ENCODE measurements at places on chromosomes 2 and 18.

- DNase-seq, result no peak
These were observed 74.2 kb downstream of the DOCK10 start for GRCh38 chr2:224968051-224968450.

GRCh38 chr2:85694052-85695025 lies at the start of gene GNLY:
Gene GNLY, plus strand, starts transcription at chr2:85694358. Its CDS starts 61 bp downstream, at chr2:85694419.
- no peak for DNase-seq

DNA sequence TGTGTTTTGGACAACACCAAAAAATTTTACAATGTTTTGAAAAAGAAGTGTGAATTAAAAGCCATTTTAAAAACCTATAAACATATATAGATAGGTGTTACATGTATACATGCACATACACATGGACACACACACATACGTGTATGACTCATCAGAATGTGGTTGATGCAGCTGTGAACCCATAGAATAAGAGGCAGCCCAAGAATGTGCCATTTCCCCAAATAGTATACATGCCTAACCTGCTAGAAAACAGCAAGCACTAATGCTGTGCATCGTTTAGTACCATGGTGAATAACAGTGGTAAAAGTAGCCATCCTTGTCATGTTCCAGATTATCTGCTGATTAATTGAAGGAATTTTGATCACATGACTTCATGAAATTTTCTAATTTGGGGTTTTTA lies 149.0 kb downstream of the DSEL start:
- no peak for DNase-seq

DNA sequence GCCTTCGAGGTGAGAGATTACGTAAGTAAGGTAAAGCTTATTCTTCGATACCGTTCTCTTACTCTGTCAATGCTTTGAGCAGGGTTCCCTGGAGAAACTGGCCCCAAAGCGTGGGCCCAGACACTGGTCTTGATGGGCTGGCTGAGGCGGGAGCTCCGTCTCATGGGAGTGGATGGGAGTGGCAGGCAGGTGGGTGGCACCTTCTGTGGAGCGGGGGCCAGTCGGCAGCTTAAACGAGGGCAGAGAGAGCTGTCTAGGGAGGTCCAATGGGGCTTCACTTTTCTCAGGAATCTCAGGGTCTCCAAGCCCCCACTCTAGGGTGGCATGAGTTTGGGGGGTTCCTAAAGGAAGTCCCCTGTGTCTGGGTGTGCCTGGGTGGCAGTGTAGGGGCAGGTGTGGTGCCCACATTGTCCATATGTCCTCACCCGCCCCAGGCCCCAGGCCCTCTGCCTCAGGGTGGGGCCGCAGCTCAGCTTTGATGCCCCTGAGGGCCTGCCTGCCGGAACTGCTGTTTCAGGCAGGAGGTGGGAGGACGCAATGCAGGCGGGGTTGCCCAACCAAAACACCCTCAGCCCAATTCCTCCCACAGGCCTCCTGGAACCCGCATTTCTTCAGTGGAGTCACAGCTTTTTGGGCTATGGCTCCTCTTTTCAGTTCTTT lies 32.5 kb upstream of the FOSL2 start:
- no peak for DNase-seq

DNA sequence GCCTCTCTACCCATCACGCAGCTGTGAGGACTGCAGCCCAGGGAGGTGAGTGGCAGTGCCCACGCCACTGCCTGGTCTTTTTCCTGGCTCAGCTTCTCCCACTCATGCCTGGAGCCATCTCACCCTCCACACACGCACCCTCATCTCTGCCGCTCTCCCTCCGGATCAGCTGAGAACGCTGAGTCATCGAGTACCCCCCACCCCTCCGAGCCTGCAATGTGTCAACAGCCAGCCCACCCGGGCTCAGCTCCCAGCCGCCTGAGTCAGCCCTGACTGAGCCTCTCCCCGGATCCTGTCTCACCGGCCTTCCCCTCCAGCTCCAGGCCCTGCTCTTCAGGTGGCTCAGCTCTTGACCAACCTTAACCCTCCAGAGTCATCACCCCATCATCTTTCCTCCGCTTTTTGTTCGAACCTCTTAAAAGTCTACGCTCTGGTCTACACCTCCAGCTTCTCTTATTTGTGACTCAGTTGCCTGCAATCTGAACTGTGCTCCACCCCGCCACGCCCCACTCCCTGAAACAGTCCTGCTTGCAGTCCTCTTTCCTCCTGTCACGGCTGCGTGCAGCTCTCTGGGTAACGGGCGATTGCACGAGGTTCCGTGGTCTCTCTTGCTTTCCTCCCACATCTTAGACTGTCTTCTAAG lies 94.4 kb upstream of the ASAP2 start:
- DNase-seq, result peak; percentile 72

- DNase-seq, result no peak
These were observed 201.6 kb downstream of the HDAC4 start for GRCh38 chr2:239199041-239199768.

DNA sequence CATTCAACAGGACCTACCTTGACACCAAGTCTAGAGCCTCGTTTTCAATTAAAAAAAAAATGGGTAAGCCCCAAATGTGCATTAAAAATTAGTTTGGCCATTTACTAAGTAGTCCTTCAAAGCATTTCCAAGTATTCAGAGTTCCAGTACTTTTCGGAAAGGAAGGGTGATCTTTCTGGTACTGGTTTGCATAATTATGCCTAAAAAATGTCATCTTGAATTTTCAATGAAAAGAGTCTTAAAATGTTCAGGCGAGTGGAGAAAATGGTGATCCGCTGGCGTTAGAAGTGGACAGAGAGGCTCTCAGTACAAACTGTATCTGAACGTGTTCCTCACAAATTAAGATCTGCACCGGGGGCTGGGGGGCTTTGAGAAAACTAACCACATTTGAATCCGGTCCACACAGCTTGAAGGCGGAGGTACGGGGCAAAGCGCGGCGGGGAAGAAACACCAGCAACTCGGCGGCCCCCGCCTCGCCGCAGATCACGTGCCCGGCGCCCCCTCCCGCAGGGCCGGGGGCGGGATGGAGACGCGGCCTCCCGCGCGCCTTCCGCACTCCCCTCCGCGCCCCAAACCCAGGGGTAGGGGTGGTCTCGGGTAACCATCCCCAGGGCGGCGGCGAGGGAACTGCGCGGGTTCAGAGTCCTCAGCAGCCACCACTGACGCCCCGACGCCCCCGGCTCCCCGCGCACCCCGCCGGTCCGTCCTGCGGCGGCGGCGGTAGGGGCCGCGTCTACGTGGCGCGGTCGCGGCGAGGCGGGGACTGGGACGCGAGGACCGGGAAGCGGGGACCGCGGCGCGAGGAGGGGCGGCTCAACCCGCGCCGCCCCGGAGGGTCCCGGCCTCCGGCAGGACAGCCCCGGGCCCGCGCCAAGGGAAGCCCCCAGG lies 564 bp downstream of the LPIN2 start:
- peak; percentile 14 for DNase-seq

- DNase-seq, result no peak
These were observed 894 bp upstream of the GCC2 start for GRCh38 chr2:108447947-108448677.

GRCh38 chr18:43382641-43383403 lies 105.5 kb upstream of the SYT4 start:
- DNase-seq, result no peak

- no peak for DNase-seq
These were observed 43.3 kb downstream of the FER1L5 start for GRCh38 chr2:96685577-96686459.

DNA sequence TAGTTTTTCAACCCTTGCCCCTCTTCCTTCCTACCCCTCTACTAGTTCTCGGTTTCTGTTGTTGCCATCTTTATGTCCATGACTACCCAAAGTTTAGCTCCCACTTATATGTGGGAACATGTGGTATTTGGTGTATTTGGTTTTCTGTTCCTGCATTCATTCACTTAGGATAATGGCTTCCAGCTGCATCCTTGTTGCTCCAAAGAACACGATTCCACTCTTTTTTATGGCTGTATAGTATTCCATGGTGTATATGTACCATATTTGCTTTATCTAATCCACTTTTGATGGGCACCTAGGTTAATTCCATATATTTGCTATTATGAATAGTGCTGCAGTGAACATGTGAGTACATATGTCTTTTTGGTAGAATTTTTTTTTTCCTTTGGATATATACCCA lies 20.6 kb upstream of the DSC1 start:
- DNase-seq, result no peak

GRCh38 chr18:64695851-64696553 lies 547.1 kb upstream of the LINC00305 start:
- DNase-seq, result no peak

DNA sequence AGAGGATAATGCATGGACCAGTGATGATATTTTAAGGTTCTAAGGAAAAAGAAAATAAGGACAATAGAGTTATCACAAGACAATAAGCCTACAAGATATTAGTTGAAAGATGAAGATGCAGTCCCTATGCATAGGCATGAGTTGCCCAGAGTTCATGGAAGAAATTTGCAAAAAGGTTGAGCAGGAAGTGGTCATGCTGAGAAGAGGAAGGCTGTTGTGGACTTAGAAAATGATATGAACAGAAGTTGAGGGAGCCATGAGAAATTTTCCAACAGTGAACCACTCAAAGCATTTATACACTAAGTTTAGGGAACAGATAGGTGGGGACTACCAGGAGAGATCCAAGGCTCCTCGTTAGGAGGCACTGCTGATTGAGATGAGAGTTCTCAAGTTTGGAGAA lies 3.5 kb downstream of the OSBPL6 start:
- no peak for DNase-seq

GRCh38 chr2:109648041-109648527 lies 33.9 kb downstream of the SOWAHC start:
- DNase-seq, result peak; percentile 16

DNA sequence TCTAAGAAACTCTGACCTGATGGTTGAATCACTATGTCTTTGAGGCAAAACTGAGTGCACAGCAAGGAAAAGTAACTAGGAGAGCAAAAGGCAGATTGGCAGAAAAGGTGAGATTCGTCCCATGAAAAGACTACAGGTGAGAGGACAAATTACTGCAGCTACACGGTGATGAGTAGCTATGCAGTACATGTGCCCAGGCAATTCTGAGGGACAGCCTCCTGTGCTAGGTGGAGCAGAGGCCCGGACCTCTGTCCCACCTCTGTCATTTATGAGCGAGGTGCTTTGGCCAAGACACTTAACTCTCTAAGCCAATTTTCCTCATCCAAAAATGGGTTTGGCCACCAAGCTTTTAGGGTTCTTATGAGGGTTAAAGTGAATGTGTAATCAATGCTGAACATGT lies 59.9 kb downstream of the GRB14 start:
- no peak for DNase-seq

GRCh38 chr18:79687806-79688205 lies 8.2 kb downstream of the CTDP1 start:
- peak; percentile 42 for DNase-seq

DNA sequence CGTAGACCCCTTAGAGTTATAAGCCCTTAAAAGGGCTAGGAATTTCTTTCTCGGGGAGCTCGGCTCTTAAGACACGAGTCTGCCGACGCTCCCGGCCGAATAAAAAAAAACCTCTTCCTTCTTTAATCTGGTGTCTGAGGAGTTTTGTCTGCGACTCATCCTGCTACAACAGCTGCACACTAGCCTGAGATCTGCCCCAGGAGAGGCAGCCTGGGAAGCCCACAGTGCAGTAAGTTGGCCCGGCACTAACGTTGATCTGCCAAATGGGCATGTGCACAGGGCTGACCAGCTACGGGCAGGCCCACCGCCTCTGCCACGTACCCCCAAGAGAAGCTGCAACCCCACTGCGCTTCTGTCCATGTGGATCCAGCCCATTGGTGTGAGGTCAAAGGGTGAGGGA lies 8.4 kb upstream of the LIMS2 start:
- DNase-seq, result peak; percentile 33

- DNase-seq, result no peak
These were observed 12.4 kb downstream of the KLHL14 start for GRCh38 chr18:32760391-32760790.

- DNase-seq, result no peak
These were observed 53.1 kb downstream of the INO80C start for GRCh38 chr18:35444636-35445035.

DNA sequence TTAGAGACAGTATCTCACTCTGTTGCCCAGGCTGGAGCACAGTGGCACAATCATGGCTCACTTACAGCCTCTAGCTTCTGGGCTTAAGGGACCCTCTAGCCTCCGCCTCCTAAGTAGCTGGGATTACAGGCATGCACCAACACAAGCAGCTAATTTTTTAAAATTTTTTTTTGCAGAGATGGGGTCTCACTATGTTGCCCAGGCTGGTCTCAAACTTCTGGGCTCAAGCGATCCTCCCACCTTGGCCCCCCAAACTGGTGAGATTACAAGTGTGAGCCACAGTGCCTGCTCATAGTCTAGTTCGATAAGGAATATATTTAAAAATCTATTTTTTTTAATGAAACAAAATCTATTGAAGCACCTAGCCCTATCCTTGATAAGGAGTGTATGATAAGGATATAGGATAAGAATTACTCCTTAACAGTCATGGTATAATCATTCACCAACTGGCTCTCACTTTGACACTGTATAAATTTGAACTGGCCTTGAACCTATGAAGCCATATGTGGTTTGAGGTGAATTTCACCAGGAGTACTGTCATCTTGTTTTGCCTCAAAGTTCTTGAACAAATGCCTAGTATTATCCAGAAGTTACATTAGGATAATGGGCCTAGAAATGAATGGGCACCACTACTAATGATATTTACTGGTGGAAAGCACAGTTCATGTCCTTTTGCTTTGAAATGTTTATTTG lies 71.1 kb downstream of the EXOC6B start:
- no peak for DNase-seq

DNA sequence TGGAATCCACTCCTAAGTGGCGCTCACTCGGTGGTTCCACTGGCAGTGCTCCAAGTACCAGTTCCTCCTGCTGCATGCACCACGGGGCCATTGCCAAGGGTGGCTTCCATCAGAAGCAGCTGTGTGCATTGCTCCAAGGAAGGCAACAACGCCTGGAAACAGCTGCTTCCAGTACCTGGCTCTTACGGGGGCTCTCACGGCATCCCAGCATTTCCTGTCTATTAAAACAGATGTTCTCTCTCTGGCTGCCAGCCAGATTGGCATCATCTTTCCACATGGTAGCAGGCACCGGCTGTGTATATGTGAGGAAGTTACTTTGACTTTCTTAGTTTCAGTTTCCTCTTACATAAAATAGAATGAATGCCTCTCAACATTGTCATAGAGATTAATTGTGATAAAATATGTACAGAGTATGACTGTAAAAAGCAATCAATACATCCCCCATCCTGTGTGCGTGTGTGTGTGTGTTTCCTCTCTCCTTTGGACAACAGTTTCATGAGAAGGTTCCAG lies 84.9 kb downstream of the CMPK2 start:
- DNase-seq, result no peak

DNA sequence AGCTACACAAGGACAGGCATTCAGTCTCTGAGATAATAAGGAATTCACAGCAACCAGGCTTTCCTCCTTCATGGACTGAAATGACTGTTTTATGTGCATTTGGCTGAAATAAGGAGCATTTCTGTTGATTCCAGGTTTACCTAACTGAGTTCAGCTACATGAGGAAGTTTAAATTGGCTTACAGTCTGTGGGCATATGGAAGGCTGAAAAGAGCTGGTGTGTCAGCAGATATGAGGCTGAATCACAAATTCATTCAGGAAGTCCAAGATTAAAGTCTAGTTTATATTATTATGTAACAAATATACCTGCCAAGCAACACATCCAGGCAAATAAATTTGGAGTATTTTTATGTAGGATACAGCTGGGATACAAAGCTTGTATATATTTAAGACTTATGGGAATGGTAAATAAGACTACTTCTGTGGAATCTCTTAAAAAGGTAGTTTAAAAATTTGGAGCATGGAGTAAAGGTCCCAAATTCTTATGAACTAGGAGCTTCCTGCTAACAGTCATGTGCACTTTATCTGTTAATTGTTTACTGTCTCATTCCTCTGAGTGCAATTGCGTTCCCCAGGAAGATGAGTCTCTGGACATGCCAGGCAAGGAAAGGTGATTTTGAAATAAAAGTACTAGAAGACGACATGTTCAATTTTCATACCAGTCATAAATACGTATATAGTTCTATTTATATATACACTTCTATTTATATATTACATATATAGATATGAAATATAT lies 53.0 kb downstream of the ZC3H8 start:
- no peak for DNase-seq

Measured in ACHN (cell line).